NCI-H69 (cell line): ENCODE measurements at places on chromosomes 3 and 15.

GRCh38 chr3:67433109-67433508 is 221.3 kb downstream of the SUCLG2 start:
- no peak for DNase-seq

DNA sequence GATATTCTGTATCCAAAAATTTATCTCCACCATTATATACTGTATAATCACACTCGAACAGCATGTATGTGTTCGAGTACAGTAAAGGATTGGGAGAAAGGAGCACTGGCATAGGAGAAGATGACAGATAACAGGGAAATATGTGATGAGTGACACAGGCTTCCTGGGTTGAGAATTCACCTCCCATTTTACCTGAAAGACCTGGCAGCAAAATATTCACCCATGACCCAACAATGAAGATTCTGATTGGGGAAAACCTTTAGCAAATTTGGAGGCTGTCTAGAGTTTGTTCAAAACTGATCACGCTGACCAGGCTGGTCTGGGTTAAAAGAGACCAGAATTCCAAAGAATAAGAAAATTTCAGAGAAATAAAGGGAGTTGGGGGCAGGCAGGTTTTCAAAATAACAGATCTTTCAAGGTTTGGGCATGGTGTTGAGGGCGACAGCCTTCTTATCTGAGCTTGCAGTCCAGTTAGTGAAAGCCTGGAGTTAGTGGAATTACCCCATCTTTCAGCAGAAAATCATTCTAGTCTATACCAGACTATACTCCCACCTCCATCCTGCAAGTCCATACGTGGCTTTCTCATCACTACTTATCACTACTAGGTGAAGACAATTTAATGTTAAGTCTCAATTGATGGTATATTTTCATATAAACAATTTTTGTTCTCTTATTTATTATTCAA is 42.8 kb upstream of the RSL24D1 start:
- DNase-seq, result no peak

- DNase-seq, result no peak
Measured at GRCh38 chr15:43093026-43093425, 12.8 kb downstream of the UBR1 start.

GRCh38 chr3:160454995-160455394 is 5.4 kb upstream of the TRIM59 start:
- DNase-seq, result peak; percentile 79

DNA sequence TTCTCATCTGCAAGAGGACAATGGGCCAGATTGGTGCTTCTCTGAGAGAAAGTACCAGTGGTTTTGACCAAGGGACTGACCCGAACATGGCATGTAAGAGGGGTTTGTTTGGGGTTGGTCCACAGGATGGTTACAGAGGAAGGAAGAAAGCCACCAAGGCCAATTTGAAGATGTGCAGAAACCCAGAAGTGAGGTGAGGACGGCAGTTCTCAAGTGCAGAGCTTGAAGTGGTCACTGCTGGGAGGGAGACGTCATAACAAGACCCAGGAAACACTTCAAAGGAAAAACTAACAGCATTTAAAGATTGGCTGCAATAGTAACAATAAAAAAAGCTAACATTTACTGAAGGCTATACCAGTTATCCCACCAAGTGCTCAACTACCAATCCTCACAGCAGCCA is 29.1 kb downstream of the LIPC start:
- DNase-seq, result no peak
